ENCODE measurements at places on chromosomes 6 and 20.

DNA sequence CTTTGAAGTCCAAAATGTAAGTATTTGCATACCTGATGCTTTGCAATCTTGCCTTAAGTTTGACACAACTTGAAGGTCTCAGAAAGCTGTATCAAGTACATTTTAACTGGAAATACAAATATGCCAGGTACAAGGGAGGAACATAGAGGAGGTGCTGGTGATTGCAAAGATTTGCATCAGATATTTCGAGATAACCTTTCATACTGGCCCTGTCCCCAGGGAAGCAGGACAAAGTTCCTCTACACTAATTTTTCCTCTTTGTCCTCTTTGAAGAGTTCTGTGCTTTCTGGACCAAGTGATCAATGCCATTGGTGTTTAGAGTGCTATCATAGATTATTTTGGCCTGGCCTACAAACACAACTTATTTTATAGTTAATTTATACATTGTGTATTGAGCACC is 686.1 kb downstream of the HACE1 start:
- DNase-seq: no peak

DNA sequence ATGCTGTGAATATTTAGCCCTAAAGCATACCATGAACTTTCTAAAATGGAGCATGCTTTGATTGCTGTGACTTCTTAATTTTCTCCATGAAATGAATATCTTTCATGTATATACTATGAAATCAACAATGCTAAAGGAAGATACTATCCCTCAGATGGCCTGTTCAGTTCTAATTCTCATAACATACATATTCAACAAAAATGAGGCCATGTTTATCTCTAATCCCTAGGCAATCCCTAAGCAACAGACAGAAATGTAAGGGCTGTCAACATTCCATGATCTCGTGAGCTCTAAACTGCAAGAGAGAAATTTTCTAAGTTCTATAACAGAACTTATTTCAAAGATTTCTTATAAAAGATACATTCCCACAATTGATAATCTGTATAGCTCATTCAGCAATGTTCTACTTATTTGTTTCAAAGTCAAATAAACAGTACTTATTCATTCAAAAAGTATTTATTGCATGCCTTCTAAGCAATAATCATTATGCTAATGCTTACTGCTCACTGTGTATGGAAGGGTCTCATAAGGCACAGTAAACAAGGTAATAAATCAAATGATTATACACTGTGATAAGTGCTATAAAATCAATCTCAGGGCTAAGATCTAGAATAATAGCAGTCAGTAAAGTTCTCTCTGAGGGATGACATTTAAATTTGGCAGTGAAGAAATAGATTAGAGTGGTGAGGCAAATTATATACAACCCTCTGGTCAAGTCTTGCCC is 492.9 kb downstream of the PHF3 start:
- DNase-seq: peak; percentile 47

GRCh38 chr20:15902493-15902892 is 670.8 kb downstream of the KIF16B start:
- no peak for DNase-seq

DNA sequence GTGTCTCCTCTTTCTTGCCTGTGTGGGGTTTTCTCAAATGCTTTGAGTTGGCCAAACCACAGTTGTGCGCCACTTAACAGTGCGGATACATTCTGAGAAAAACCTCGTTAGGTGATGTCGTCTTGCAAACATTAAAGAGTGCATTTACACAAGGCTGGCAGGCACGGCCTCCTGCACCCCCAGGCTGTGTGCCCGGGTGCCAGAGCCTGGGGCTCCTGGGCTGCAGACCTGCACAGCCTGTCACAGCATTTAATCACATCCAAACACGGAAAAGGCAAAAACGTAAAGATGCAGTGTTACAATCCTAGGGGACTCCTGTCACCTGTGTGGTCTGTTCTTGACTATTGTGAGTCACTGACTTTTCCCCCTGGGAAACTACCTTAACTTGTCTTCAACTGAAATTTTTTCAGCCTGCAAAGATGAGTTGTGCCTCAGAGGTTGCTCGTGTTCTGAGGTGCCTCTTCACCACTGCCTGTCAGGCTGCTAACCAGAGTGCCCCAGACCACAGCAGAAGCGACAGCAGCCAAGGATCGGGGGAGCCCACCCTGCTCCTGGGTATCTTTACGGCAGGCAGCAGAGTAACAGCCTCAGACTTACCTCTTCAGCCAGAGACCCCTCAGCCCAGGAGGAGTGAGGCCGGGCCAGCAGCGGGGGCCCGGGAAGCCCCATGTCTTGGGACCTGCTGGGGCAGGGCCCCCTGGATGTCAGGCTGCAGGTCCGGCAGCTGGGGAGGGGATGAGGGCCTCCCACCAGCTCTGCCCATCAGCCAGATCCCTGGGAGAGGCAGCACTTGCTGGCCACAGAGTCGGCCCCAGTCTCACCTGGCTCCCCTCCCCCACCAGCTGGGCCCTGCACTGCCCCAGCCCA is 683 bp upstream of the C20orf204 start:
- no peak for DNase-seq

GRCh38 chr6:129679275-129679674 is 30.7 kb downstream of the ARHGAP18 start:
- no peak for DNase-seq

GRCh38 chr6:21101694-21102093 is 491.9 kb upstream of the SOX4 start:
- DNase-seq: peak; percentile 25

GRCh38 chr6:149285626-149286025 is 31.9 kb upstream of the TAB2 start:
- no peak for DNase-seq
